NCI-H82 (cell line): ENCODE measurements at places on chromosomes 1 and 21.
A peak's percentile ranks its signal among the peaks of the same experiment; 100 is the strongest.

DNA sequence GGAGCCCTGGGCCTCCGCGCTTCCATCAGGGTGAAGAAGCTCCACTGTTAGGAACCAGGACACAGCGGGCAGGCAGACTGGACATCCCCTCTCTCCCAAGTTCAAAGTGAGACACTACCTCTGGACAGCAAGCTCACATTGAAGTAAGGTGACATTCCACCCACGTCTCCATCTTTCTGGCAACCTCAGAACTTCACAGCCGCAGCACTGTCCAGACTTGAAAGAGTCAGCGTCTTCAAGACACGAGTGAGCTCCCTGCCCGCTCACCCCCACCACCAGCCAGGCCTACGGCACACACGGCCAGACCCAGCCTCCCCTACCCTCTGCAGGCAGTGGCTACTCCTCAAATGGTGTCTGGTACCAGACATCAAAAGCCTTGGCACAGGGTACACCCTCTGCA, 11.1 kb downstream of the WDR4 start:
- DNase-seq = no peak

DNA sequence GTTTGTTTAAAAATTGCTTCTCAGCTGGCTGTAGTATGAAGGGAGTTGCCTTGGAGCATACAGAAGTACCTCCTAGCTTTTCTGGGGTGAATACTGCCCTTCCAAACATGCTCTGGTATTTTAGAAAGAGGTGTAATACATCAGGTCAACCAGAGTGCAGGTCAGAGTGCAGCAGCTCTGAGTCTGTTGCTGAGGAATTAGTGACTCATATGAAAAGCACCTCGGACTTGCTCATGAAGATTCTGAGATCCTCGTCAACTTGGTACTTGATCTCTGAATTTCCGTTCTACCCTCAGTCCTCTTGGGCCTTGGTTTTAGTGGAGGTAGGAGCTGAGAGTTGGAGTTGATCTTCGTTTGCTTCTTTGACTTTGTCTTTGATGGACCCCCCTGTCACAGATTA, 67.3 kb downstream of the NOS1AP start:
- no peak for DNase-seq

DNA sequence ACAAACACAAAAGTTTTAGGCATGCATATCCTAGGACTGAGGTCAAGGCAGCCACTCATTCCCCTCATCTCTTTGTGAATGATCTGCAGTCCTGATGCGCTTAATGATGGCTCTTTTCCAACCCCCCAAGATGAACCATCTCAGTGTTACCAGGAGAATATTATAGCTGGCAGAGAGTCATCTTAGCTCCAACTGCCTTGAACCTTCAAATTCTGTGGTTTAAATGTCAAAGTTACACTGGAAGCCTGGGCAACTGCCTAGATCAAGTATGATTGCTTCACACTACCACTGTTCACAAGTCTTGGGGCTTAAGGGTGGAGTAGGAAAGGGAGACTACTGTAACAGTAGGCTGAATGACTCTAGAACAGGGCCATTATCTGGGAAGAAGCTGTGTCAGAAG, 8.0 kb upstream of the MYBPHL start:
- no peak for DNase-seq

DNA sequence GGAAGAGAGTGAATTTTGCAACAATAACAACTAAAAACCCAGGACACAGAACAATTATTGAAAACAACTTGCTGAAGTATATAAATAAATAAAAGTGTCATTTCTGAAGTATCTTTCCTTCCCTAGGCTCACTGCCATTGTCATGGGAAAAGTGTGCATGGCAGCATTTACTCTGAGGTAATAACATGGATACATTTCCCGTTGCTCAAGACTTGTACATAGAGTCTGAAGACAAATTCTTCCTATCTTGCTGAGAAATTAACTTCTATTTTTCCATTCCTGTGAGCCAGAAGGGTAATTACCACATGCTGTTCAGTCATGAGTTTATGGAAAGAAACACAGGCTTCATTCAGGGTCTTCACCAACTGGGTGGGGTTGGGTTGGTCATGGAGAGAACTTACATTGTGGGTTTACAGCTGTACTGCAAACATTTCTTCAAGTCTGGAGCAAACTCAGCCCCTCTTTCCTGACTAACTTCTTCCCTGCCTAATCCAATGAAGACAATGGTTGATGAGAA, 32.2 kb downstream of the ST6GALNAC3 start:
- DNase-seq = no peak

DNA sequence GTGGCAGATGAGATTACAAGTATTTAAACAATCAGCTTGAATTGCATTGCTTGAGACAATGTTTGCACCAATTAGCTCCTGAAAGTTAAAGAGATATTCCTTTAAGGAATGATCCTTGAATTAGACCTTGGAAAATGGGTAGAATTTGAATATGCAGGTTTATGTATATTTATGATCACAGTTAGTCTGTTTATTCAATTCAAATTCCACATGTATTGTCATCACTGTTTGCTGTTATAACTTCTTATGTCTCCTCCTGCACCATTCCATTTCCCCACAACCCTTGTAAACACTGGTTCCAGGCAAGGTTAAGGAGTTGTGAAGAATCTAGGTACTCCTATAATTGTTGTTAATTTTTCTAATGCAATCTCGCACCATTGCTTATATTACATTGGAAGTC, 518.2 kb upstream of the PBX1 start:
- no peak for DNase-seq

DNA sequence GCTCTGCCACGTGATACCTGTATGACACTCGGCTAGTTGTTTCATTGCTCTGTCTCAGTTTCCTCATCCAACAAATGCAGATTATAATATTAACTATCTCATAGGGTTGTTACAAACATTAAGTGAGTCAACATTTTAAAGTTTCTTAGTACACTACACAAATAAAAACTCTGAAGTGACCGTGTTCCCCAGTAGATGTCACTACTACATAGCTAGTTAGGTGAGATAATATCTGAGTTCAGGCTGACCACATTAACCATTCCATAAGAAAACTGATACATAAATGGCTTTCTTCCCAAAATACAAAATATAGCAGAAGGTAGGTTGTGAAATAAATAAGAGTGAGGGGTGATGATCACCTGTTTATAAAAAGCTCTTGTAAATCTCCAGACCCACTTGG, 214.1 kb downstream of the NUF2 start:
- DNase-seq = peak; percentile 71
